ENCODE measurements at places on chromosomes 6 and 20.

- DNase-seq, result peak; percentile 64
Observed at GRCh38 chr6:142902636-142903053, 42.3 kb downstream of the HIVEP2 start.

- peak; percentile 30 for DNase-seq
Observed at GRCh38 chr6:193773-194310, 98.4 kb upstream of the DUSP22 start.

DNA sequence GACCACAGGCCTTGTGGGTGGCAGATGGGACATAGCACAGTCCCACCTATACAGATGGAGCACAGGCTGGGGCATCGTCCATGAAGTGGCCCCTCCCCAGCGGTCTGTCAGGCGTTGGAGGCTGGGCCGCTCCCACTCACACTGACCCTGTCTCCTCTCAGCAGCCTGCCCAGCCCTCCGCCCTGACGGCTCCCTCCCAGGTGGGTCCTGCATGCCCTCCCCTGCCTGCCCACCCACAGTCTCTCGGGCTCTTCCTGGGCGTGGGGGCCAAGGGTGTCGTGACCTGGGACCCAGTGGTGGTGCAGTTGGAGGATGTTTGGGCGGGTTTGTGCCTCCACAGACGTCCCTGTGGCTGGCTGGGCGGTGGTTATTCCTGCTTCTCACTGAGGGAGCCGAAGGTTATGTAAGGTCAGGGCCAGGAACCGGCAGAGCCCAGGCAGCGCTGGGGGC, 22.3 kb downstream of the COL20A1 start:
- no peak for DNase-seq

- no peak for DNase-seq
Observed at GRCh38 chr20:41696428-41696827, 78.3 kb upstream of the CHD6 start.

- no peak for DNase-seq
Observed at GRCh38 chr6:166907373-166907841, 48.9 kb downstream of the RNASET2 start.

- no peak for DNase-seq
Observed at GRCh38 chr6:90040931-90041330, 146.7 kb downstream of the GJA10 start.

GRCh38 chr6:151197556-151197955, 42.2 kb upstream of the AKAP12 start:
- DNase-seq, result no peak

DNA sequence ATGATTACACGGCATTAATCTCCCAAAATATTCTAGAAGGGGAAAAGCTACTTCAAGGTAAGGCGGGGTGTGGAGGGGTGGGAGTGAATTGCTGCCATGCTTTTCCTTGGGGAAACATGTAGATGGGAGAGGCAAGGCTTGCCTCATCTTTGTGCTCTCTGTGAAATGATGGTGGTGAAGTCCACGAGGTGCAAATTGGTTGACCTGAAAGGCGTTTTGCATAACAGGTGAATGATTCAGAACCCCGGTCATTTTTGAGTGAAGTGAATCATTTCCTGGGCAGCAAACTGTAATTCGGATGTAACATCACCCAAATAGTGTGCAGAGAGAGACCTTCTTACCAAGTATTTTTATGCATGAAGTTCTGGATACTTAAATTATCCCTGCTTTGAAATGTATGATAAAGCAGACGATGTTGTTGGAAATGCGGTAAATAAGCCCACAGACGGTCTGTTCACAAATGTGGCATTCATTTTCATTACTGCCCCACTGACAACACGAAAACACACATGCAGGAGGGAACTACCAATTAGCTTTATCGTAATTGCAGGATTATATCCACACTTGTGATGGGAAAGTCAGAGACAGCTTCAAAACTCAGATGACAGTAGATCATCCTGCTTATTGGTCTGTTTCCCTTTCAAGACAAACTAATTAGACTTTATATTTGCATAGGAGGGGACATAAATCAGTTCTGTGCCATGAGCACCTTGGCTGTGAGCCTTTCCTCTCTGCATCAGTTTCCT, 3.0 kb downstream of the CDH4 start:
- DNase-seq, result no peak

GRCh38 chr6:52063584-52064344, 23.6 kb downstream of the PKHD1 start:
- peak; percentile 61 for DNase-seq

DNA sequence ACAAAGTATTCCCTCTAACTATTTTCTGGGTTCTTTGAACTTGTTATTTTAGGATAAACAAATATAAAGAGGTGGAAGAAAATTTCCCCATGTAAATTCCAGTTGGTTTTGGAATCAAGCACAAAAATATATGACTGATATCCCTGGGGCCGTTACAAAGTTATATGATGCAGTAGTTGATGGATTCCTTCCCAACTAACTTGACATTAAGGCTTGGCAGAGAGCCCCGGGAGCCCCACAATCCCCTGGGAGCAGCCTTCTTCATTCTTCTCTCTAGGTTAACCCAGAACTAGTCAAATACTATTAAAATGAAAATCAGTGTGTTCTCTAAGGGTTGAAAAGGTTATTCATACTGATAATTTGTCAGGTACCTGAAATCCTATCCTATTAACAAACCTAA, 508.9 kb upstream of the SOX4 start:
- DNase-seq, result no peak

- peak; percentile 58 for DNase-seq
Observed at GRCh38 chr6:69866770-69867638, 648 bp downstream of the COL19A1 start.

- no peak for DNase-seq
Observed at GRCh38 chr6:57252975-57253374, 30.9 kb upstream of the RAB23 start.

GRCh38 chr6:97316978-97317377, 34.0 kb upstream of the MMS22L start:
- no peak for DNase-seq

- peak; percentile 62 for DNase-seq
Observed at GRCh38 chr20:51062065-51062464, 39.2 kb upstream of the KCNG1 start.

DNA sequence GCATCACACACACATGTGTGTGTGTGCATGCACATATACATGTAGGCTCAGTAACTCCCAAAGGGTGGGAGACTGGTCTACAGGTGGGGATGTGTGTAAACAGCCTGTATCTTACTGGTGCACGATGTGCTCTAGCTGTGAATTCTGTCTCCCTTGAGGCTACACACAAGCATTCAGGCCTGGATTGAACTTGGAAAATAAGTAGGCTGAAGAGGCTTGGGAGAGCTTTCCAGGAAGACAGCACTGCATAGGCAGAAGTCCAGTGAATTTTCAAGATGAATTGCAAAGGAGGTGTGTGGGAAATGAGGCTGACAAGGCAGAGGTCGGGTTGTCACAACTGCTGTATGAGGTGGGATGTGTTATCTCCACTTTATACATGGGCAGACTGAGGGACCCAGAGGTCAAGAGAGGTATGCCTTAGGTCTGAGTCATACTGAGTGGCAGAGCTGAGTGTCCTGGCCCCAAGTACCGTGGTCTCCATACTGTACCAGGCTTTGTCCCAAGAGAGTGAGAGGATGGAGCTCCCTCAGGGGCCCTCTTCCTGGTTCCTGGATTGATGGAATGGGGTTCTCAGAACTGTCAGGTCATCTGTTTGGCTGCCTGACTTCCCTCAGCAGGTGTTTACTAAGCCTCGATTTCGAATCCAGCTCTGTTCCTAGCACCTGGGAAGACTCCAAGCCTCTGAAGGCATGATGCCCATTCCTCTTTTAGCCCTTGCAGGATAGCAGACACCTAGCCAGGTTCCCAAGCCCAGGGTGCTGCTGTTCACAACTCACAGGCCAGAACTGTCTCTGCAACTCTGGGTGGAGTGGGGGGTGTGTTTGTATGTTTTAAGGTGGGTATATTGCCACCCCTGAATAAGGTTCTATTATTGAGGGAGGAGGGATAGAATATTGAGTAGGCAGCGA, 14.4 kb downstream of the SNPH start:
- DNase-seq, result no peak

DNA sequence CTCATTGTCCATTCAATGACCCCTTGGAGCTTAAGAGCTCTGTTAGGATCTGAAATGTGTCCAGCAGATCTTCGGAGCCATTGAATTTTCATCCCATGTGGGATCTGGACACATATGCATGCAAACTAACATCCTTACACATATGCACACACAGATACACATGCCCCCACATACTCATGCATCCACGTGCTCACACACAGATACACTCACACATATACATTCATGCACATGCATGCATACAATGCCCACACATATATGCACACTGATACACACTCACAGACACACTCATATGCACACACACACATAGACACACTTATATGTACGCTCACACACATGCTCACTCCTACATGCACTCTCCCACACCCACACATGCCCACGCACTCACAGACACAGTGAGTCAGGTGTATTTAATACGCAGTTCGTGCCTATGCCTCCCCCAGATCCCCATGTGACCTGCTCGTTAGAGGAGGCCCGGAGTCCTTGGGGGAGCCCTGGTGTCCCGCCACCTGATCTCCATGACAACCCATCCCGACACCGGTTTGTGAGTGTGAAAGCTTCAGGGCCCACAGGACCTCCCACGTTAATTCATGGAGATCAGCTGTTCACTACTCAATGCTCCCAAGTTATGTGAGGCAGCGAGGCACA, 121.9 kb upstream of the SULF2 start:
- no peak for DNase-seq

- DNase-seq, result no peak
Observed at GRCh38 chr6:46118836-46119235, 11.0 kb upstream of the ENPP4 start.

- DNase-seq, result no peak
Observed at GRCh38 chr6:41938590-41939175, 2.9 kb downstream of the CCND3 start.

GRCh38 chr6:119446115-119446554, 96.6 kb upstream of the MAN1A1 start:
- no peak for DNase-seq

DNA sequence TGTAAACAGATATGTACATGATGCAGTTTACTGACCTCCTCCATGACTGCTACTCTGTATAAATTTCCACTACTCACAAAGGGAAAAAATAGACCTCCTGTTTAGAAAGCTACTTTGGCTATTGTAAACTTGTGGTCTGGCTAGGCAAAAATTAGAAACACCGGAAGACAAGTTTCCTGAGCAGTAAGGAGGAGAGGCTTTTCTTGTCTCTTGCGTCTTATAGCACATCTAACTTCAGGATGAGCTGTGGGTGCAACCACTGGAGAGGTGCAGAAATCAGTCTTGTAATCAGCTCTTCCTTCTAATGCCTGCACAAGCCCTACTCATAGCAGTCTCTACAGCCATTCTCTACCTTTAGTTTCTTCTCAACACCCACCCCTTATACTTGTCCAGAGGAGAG, 296.5 kb upstream of the SLC35B3 start:
- DNase-seq, result no peak

- no peak for DNase-seq
Observed at GRCh38 chr6:161921602-161922395, 647.9 kb upstream of the AGPAT4 start.

DNA sequence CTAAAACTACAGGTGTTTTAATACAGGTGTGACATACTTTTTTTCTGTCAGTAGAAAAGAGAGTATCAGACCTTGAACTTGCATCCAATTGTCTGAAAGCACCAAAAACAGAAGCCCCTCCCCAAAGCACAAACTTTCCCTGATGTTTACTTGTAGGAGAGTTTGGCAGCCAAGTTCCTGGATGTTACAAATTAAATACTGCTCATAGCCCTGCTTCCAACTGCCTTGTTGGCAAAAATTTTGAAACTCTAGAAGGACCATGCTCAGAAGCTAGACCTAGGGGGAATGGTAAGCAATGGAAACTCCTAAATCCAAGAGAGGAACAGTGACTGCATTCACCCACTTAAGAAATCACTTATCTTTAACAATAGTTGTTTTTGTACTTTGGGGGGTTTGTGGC, 17.0 kb upstream of the ARG1 start:
- DNase-seq, result no peak

- DNase-seq, result no peak
Observed at GRCh38 chr6:132648356-132648755, 10.6 kb downstream of the TAAR1 start.

GRCh38 chr20:37336369-37337207, 9.4 kb upstream of the SRC start:
- peak; percentile 34 for DNase-seq

- no peak for DNase-seq
Observed at GRCh38 chr6:5752391-5752680, 254.4 kb downstream of the NRN1 start.

DNA sequence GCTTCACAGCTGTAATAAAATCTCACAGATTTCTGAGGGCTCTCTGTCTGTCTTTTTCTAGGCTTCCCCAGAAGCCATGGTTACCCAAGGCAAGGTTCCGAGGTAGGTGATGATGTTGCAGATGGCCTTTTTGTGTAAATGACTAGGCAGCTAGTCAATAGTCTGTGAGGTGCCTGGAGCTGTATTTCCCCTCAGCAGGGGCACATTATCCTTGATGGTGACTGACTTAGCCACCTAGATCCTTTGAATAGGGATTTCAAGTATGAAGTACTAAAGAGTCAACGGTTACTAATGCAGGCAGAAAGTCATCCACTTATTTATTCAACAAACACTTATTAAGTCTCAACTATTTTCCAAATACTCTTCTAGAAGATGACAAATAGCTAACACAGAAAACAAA, 49.3 kb upstream of the L3MBTL3 start:
- DNase-seq, result no peak

- DNase-seq, result no peak
Observed at GRCh38 chr20:742156-742555, 26.1 kb downstream of the SLC52A3 start.

DNA sequence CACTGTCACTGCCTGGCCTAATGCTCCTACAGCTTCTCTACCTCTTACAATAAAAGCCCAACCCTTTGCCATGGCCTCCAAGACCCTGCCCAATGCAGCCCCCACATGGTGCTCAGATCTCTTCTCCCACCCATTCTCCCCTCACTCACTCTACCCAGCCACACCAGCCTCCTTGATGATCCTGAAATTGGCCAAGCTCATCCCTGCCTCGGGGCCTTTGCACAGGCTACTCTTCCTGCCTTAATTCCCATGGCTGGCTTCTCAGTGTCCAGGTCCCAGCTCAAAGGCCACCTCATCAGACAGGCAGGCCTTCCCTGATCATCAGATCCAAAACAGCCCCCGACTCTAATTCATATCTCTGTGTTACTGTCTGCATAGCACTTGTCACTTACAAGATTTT, 25.6 kb downstream of the PREX1 start:
- DNase-seq, result no peak

GRCh38 chr6:159262586-159262985, 93.4 kb downstream of the FNDC1 start:
- no peak for DNase-seq

All from stimulated activated CD4-positive, alpha-beta T cell treated with anti-CD3 and anti-CD28 coated beads, Interleukin-2, amount 100 ng/mL, for 24 hours (primary cell).